GM20000 (cell line): ENCODE measurements at places on chromosomes 3 and 15.

DNA sequence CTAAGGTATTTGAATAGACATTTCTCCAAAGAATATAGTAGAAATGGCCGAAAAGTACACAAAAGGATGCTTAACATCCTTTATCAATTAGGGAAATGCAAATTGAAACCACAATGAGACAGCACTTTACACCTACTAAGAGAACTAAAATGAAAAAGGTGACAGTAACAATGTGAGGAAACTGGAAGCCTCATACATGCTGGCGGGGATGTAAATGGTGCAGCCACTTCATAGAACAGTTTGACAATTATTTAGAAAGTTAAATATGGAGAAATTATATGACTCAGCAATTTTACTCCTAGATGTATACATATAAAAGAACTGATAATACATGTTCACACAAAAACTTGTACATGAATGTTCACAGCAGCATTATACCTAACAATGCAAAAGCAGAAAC lies 13.4 kb downstream of the SPICE1 start:
- no peak for DNase-seq

DNA sequence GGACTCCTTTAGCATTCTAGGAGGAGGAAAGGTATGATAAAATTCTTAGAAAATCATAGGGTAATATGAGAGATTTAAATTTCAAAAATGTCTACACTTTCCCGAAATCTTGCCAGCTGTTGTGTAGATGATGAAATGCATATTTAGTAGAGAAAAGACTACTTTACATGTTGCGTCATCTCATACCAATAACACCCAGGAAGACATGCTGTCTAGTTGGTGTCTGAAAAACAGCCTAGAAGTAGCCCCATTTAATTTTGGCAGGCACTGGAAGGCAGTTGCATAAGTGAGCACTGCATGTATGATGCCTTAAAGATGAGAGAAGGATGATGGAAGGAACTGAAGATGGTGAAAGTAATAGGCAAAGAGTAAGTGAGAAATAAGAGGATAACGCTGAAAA lies 310.5 kb upstream of the TPM1 start:
- no peak for DNase-seq

GRCh38 chr3:177446165-177446601 lies 248.9 kb upstream of the TBL1XR1 start:
- DNase-seq: no peak

GRCh38 chr3:39169712-39170111 lies 16.3 kb upstream of the CSRNP1 start:
- DNase-seq: no peak

GRCh38 chr3:55802816-55803215 lies 315.7 kb upstream of the WNT5A start:
- DNase-seq: no peak

DNA sequence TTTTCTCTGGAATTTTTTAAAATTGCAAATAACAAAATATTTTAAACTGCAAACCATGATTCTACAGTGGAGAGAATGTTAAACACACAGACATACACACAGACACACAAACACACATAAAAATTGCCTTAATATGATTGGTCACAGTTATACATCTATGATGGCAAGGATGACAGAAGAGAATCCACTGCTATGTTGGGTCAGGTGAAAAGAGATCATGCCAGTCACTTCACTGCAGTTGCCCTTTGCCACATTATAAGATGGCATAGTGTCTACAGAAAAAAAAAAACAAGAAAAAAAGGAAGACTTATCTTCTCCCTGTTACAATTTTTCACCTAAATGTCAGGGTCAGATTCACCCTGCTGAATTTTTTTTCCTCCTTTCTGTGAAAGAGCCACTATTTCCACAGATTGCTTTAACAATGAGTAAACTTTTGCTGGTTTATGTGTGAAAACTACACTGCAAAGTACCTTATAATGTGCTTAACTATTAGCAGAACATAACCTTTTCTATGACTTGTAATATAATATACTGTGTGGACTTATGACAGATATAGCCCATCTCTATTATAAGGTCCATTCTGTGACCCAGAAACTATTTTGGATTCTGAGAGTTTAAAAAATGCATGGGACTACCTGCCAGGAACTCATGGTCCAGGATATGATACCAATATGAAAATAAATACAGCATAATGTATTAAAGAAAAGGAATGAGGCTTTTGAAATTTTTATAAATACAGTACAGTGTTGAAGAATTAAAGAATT lies 111.9 kb downstream of the RBMS3 start:
- DNase-seq: no peak
